ENCODE measurements at places on chromosomes 7 and 10.

GRCh38 chr7:921581-922333, 32.7 kb downstream of the ADAP1 start:
- no peak for DNase-seq

- DNase-seq: no peak
These were observed 29.0 kb upstream of the CCNY start for GRCh38 chr10:35307297-35307696.

DNA sequence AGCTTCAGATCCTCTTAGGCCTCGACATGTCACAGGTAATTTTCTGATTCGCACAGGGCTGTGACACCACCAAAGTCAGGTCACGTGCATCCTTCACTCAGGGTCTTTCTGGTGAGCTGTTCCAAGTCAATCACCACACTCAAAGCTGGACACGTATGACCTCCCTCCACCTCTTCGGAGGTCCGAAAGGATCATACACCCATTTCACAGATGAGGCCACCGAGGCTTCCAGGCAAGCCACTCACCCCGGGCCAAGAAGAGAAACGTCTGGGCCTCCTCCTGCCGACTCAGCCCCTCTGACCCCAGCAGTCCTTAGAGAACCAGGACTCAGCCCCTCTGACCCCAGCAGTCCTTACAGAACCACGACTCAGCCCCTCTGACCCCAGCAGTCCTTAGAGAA, 74.6 kb downstream of the FOXL3 start:
- no peak for DNase-seq

DNA sequence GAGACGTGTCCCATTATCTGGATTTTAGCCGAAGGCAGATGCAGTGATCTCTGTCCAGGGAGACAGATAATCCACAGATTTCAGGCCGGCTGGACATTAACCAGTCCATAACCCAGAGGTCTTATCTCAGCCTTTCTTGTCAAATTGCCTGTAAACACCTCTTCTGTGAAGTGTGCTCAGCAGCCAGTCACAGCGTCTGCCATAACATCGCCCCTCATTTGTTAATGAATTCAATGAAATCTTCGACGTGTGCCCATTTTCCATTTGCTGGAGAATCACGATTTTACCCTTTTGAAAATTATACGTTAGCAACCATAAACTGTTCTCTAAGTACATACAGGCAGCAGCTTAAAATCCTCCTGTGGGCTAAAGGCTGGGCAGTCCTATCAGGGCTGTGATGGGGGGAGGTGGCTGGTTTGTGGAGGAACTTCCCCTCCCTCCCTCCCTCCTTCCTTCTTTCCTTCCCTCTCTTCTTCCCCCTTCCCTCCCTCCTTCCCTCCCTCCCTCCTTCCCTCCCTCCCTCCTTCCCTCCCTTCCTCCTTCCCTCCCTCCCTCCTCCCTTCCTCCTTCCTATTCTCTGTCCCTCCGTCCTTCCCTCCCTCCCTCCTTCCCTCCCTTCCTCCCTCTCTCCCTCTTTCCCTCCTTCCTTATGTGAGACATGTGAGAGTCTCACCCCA, 26.6 kb upstream of the FAM20C start:
- DNase-seq: no peak

GRCh38 chr10:89029181-89029580, 38.6 kb downstream of the FAS start:
- DNase-seq: no peak

DNA sequence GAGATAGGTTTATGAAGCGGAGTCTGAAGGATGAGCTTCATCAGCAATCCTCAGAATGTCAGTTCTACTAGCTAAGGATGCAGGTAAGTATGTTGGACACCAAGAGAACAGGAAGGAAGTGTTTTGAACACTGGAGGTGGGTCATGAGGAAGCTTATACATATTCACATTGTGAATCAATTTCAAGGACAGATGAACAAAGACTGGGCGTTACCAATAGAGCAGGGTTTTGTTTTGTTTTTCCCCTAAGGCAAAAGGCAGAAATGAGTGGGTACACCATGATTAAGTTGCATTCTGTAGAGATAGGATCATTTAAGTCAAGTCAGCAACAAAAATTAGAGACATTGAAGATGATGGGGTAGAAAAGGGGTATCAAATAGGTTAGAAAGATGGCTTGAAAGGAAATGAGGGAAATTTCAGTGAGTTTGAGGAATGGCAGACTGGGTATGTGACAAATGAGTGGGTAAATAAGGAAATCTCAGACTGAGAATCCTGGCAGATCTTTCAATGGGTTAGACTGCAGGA, 51.7 kb downstream of the MEST start:
- no peak for DNase-seq

- DNase-seq: no peak
These were observed 24.5 kb upstream of the ABLIM1 start for GRCh38 chr10:114682532-114682931.

GRCh38 chr7:52473756-52474155, 561.7 kb upstream of the POM121L12 start:
- DNase-seq: no peak

DNA sequence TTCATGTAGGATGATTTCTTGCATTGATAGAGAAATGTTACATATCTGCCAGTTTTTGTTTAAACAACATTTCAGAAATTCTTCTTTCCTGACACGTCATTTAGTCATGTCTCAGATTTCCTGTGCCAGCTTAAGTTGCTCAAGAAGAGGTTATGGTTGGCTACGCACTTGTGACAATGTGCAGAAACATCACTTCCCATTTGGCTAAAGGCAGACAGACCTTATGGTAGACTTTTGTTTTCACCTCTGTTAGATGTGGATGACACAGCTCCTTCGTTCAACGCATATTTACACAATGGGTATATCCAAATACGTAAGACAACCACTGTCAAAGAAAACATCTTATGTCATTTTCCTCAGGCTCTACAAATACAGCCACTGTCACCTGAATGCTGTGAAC, 125.8 kb downstream of the DOCK4 start:
- no peak for DNase-seq

GRCh38 chr10:11793762-11794479, 29.2 kb upstream of the PROSER2 start:
- DNase-seq: no peak

- no peak for DNase-seq
These were observed 455.7 kb upstream of the PFKP start for GRCh38 chr10:2611603-2612002.

- DNase-seq: no peak
These were observed 121.5 kb downstream of the SNX10 start for GRCh38 chr7:26413007-26413691.

DNA sequence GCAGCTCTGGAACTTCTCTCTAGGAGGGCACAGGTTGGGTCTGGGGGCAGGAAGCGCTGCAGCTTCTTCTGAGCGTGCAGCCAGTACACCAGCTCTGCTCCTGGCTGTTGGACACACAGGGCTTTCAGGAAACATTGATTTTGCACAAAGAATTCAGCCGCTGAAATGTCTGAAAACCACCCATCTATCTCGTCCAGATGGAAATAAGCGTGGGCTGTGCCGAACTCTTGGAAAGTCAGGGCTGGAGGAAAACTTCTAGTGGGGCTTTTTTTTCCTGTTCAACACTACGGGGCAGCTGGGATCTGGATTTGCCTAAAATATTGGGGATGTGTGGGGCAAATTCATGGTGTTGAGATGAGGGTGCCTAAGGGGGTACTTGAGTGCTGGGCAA, 31.2 kb downstream of the PALD1 start:
- no peak for DNase-seq

DNA sequence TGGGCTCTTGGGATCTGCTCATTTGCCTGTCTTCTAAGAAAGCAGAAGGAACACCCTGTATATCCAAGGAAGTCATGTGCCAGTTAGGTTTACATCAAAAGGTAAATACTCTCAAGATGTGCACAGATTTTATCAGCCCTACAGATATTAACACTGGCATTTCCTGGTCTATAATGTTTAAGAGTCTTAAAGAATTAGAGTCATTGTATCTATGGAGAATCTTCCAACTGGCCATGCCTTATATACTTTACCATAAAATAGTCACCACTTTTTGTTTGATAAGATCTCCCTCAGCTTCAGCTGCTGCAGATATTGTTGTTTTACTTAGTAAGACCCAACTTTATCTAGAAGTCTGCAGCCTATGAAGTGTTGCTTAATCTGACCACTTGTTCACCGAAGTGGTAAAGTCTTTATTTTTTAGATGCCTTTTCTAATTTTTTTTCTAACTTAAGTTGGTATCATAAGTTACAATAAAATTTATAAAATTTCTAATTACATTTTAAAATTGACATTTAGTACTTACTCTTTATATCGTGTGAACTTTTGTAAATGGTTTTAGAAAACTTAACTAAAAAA, 58.5 kb downstream of the CPED1 start:
- no peak for DNase-seq

DNA sequence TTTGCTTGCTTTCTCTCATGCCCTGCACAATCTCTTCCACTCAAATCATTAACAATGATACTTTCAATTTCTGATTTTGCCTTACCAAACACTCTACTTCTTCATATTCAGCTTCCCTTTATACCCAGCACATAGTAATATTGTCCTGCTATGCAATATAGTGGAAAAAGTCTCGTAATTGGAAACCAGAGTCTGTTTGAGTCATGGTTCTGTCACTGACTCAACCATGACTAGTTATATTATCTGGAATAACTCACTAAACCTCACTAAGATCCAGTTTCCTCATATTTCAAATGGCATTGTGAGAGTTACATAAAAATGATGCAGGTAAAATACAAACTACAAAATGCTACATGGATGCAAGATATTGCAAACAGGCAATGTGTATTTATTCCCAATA, 98.5 kb upstream of the LRRTM3 start:
- DNase-seq: no peak

GRCh38 chr7:32533276-32534029, 38.2 kb downstream of the AVL9 start:
- DNase-seq: no peak

- DNase-seq: no peak
These were observed 1.9 kb downstream of the NAMPT start for GRCh38 chr7:106282852-106283251.

GRCh38 chr7:96314402-96315124, 7.3 kb downstream of the SLC25A13 start:
- no peak for DNase-seq
